Activated naive CD4-positive, alpha-beta T cell treated with anti-CD3 and anti-CD28 coated beads, Interleukin-2, amount 10 ng/mL, durations not matched to agents 7 days and 5 days (primary cell): ENCODE measurements at places on chromosomes 5 and 9.
A peak's percentile ranks its signal among the peaks of the same experiment; 100 is the strongest.

- DNase-seq: no peak
Observed at GRCh38 chr9:98479967-98480847, 224.8 kb upstream of the TBC1D2 start.

GRCh38 chr5:41503310-41503709, 7.1 kb downstream of the PLCXD3 start:
- DNase-seq: no peak

DNA sequence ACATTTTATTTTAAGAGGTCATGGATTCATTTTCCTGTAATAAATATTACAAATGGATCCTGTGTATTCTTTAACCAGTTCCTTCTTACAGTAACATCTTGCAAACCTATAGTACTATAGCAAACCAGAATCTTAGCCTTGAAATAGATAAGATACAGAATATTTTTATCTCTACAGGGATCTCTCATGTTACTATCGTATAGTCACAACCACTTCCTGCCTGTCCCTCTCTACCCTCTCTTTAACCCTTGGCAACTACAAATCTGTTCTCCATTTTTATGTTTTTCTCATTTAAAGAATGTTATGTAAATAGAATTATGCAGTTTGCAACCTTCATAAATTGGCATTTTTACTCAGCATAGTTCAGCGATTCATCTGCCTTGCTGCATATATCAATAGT, 454.0 kb downstream of the DIRAS2 start:
- no peak for DNase-seq

- no peak for DNase-seq
Observed at GRCh38 chr5:103408408-103408807, 149.8 kb downstream of the MACIR start.

GRCh38 chr9:116080561-116080960, 73.0 kb upstream of the PAPPA start:
- DNase-seq: no peak

GRCh38 chr5:168776070-168776469, 196.9 kb upstream of the PANK3 start:
- DNase-seq: no peak

DNA sequence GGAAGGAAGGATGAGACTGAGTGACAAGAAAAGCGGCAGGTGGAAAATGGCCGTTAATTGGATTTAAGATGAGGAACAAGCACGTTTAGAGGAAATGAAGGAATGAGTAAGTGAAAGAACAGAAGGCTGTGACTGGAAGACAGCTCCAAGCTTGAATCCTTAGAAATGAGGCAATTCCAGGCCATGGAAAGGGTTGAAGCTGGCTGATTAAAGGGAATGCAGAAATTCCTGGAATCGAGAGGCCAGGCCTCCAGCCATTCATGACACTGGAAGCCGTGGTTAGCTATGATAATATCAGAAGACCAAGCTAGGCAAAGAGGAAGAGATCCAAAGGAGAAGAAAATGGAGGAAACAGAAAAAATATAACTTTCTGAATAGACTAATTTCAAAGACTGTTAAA, 84.2 kb downstream of the ARL15 start:
- no peak for DNase-seq

DNA sequence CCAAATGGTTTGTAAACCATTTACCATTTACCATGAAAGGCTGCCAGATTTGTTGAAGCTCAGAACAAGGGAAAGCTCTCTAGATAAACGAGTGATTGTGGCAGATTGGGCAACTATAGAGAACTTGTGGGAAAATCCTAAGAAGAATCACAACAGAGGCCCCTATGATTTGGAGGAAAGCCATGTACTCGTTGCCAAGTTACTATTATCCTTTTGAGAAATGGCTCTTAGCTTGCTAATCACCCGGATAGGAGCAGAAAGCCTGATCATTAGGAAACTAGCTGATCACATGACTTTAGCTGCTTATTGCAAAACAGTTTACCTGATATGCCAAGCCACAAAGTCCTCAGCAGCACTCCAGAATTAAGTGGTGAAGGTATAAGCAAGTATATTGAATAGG, 23.5 kb upstream of the ATG10 start:
- DNase-seq: no peak

DNA sequence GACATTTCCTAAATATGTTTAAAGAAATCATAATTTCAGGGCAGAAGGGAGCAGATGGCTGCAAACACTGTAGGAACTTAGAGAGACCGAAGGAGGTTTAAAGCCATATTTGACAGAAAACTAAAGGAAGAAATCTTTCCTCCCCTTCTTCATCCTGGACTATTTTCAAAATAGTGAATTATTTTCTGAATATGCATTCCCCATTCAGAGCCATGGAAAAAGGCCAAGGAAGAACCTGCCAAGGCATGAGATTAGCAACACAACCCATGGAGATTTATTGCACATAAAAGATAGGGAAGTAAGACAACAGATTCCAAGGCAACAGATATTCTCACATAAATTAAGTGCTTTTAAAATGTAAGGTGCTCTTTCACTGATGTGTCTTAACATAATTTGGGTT, 233.3 kb upstream of the ADAMTS16 start:
- DNase-seq: no peak

- no peak for DNase-seq
Observed at GRCh38 chr5:150305557-150305956, 2.9 kb upstream of the ARSI start.

- no peak for DNase-seq
Observed at GRCh38 chr5:103560826-103561225, 1.8 kb downstream of the NUDT12 start.

DNA sequence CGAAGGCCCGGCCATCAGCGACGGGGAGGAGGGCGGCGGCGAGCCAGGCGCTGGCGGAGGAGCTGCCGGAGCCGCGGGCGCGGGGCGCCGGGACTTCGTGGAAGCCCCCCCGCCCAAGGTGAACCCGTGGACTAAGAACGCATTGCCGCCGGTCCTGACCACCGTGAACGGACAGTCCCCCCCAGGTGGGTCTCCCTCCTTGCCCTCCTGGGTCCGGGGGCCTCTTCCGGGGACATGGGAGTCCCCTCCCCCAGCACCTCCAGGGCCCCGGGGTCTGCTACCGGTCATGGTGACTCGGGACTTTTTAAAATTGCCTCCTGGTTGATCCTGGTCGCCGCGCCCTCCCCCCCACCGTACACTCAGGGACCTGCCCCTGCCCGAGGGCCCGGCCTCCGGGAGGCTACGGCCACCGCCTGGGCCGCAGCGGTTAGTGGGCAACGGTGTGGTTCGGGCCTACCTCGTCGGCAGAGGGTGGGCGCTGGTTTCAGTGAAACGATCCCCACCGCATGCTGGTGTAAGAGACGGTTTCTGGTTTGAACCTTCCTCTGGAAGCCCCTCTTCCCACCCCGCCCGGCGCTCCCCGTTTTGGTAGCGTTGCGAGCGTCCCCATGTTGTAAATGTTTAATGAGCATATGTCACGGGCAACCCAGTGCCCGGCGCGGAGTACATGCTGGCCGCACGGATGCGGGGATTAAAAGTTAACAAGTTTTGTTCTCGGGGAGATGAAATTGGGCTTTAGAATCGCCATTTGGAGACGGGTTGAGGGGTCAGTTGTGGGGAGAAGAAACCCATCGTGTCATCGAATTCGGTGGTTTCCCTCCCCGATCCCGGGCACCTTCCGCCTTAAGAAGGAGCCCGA, 1.1 kb downstream of the LARP1 start:
- peak; percentile 54 for DNase-seq

DNA sequence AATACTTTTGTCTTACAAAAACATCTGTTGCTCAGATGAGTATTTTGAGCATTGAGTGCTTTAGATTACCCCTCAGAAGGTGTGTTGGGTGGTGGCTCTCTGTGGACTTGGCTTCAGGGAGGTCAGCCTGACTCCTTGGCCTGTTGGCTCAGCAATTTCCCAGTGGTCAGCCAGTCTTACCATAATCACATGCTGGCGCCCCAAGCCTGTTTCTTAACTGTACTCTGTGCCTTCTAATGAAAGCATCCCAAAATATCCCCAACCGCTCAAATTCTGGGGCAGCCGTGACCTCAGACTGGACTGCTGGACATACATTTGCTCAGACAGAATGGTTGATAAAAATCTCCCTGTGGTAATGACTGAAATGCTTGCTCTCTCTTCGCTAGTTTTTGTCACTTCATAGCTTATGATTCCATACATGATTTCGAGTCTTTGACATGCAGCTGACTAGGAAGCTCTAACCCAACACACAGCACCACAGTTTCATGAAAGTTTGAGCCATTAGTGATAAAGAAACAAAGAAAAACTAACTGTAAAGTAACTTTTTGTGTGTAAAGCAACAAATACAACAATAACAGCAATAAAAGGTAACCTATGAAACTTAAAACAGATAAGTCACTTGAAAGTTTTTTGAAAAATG, 562.2 kb upstream of the MEF2C start:
- no peak for DNase-seq

DNA sequence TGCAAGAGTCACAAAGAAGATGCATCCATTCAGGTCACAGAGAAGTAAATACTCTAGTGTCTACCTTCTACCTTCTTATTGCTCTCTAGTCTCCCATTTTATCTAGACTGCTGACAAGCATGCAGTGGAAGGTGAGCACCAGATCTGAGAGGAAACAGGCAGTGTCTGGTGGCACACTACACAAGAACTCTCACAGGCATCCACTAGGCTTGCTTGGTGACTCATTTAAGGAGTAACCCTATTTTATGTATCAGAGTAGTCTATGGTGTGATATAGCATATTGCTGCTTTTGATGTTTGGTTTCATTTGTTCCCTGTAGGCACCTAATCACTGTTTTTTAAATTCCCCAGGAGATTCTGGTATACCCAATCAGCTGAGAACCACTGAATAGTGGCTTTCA, 1.6 kb upstream of the THBS4 start:
- peak; percentile 54 for DNase-seq

DNA sequence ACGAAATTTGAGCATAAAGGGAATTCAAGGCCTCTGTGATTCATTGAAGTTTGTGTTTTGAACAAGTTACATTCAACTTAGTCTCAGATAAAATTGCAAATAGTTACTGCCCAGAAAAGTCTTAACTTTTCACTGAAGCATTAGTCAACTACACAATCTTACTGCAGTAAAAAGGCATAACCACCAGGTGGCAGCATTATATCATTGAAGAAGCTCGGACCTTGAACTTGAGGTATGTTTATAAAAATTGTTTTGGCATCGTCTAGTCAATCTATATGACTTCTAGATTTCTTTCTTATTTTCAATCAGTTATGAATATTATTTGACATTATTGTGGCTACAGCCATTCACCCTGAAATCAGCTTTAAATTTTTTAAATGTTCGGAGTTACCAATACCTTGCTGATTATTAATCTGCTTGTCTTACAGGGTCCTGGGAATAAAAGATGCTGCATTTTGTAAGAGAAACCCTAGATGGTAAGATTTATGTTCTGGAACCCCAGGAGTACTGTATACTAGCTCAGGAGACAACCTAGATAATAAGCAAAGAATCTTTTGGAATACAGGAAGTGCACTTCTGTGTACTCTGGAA, 83.9 kb upstream of the GRAMD2B start:
- peak; percentile 63 for DNase-seq

GRCh38 chr5:5799826-5800225, 377.3 kb downstream of the ICE1 start:
- no peak for DNase-seq

- DNase-seq: no peak
Observed at GRCh38 chr5:151063142-151063989, 17.5 kb downstream of the TNIP1 start.

GRCh38 chr5:124264499-124264898, 481.9 kb downstream of the ZNF608 start:
- DNase-seq: no peak

GRCh38 chr9:109520475-109521132, 22.5 kb upstream of the PTPN3 start:
- DNase-seq: peak; percentile 59

- DNase-seq: no peak
Observed at GRCh38 chr5:172008689-172009141, 2.3 kb upstream of the FBXW11 start.

DNA sequence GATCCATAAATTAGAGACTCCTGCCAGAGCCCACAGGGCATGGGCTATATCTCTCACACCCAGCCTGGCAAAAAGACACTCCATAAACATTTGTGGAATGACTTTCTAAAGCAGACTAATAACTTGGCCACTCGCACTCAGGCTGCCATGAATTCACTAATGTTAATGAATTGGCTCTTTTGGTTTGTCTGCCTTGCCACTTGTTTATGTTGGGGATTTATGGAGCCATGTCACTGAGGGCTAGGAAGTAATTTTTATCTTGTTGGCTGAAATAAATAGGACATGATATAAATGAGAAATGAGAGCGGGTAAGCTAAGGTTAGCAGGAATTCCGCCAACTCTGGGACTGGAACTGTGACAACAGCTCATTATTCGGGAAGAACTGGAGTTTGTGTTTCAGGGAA, 55.2 kb downstream of the DROSHA start:
- DNase-seq: no peak

- no peak for DNase-seq
Observed at GRCh38 chr5:56330806-56331205, 97.7 kb upstream of the ANKRD55 start.

DNA sequence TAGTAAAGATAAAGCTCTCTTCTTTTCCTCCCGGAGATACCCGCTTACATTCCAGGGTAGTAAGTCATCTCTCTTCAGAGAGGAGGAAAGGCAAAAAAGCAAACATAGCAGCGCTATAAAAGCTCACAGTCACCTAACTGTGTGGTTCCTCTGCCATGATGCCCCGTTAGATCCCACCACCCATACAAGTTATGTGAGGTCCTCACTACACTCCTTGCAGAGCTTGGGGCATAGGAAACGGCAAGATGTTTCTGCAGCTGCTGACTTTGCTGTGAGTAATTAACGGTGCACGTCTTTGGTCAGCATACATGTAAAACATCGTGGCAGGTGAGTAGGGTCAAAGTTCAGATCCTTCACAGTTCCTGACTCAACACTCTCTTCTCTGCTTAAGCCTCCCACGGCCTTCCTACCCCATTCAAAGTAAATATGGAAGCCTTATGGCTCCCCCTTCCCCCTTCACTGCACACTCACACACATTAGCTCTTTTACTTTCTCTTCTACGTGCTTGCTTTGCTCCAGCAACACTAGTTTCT, 218.9 kb downstream of the DIRAS2 start:
- DNase-seq: no peak

DNA sequence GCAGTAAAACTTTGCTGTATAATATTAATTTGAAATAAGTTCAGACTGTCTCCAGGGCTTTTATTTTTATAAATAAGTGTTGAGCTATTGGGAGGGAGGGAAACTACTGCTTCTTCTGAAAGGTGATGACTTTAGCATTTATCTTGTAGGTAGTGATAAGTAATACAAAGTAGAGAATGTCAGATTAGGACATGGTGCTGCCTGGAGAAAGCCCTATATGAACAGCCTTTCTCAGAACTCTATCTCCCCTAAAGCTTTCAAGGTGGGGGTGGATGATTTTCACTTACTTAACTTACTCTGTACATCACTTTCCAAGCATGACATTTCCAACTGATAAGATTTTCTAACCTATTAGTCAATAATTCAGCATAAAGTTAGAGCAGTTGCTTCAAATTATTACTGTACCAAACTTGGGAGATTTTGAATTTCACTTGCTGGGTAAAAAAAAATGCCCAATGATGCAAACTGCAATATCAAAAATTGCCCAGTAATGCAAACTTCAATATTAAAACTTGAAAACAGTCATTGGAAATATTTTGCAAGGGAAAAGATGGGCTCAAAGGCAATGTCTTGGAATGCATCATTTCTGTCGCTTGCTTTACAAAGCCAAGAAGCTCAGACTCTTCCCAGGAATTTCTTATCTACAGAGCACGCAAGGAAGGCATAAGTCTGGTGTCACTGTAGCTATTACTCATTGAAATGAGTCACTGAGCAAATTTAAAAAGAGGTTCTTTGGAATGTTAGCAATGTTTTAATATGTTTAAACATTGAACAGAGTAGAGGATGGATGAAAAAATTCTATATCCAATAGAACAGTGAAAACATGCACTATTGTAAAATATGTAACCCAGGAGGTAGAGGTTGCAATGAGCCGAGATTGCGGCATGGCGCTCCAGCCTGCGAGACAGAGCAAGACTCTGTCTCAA, 569.5 kb downstream of the PSAT1 start:
- no peak for DNase-seq
